ENCODE measurements at places on chromosomes 5 and 9. TPM values are rescaled to one million over a fixed set of nuclear protein-coding genes. Genes with fewer than 3 reads are reported as not detected.
A peak's percentile ranks its signal among the peaks of the same experiment; 100 is the strongest.

DNA sequence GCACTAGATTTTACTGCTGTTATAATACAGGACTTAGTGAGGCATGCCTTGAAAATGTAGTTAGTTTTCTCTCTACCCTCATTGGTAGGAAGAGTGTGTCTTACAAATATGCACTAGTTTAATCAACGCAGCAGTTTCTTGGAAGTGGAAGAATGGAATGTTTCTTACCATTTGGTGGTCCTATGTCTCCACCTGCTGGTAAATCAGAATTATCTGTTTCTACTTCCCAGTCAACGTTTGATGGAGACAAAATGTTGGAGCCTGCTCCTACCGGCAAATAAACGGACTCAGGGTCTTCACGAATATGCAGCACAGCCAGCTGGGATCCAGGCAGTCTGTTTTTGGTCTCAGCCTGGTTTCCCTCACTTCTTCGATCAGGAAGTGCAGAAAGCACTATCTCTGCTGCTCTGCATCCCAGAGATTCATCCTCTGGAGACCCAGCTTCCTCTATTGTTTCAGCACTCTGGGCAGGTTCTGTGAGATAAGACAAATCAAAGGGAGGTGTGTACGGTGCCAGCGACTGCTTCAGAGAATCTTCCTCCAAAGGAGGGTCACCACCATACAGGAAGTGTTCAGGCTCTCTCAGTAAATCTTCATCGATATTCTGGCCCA, 59.5 kb upstream of the PCA3 start:
- H3K27ac ChIP-seq, result no peak overlapping the region
- no peak for DNase-seq
- no peaks in the 10 kb centered on the region for H3K27me3 ChIP-seq
- H3K4me1 ChIP-seq, result no peaks in the 10 kb centered on the region
- H3K36me3 ChIP-seq, result no peaks in the 10 kb centered on the region

- H3K27ac ChIP-seq, result no peak overlapping the region
- H3K36me3 ChIP-seq, result no peaks in the 10 kb centered on the region
- H3K4me3 ChIP-seq, result no peak overlapping the region
- H3K27me3 ChIP-seq, result no peaks in the 10 kb centered on the region
- H3K4me1 ChIP-seq, result no peaks in the 10 kb centered on the region
- no peak for DNase-seq
Measured at GRCh38 chr9:134968011-134968822, 50.5 kb upstream of the FCN1 start.

- H3K36me3 ChIP-seq, result no peaks in the 10 kb centered on the region
- H3K4me1 ChIP-seq, result no peaks in the 10 kb centered on the region
- H3K4me3 ChIP-seq, result no peak overlapping the region
Measured at GRCh38 chr9:135100725-135101410, 13.4 kb downstream of the OLFM1 start.

GRCh38 chr9:35728041-35728971, 3.7 kb downstream of the TLN1 start:
- H3K4me1 ChIP-seq, result peaks cover 55% of the 10 kb centered on the region
- peak overlapping the region; percentile 95 for H3K27ac ChIP-seq

DNA sequence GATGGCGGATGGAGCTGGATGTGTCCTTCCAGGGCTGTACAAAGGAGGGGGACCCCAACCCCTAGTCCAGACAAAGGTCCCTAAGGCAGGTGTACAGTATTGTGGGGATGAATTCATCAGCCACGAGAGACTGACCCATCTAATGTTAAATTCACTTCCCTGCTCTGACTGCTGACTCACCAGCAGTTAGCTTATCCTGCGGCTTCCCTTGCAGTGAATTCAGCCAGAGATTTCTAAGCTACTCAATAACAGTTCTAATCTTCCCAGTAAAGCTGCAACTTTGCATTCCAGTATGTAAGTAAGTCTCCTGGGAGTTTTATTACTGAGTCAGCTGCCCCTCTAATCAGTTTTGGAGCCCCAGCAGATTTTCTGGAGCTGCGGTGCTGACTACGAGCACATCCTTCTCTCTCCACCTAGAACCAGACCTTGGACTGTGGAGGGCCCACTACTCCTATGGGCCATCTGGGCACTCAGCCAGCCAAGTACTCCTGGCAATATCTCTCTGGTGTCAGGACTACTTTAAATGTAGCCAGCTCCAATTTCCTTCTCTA, 16.1 kb downstream of the B4GALT1 start:
- no peak for DNase-seq
- peaks cover 18% of the 10 kb centered on the region for H3K4me1 ChIP-seq
- no peaks in the 10 kb centered on the region for H3K36me3 ChIP-seq
- H3K4me3 ChIP-seq, result no peak overlapping the region

GRCh38 chr5:140131967-140132409, 6.3 kb downstream of the IGIP start:
- H3K27me3 ChIP-seq, result no peaks in the 10 kb centered on the region
- H3K36me3 ChIP-seq, result no peaks in the 10 kb centered on the region
- DNase-seq, result no peak
- no peak overlapping the region for H3K4me3 ChIP-seq
- no peaks in the 10 kb centered on the region for H3K4me1 ChIP-seq

- no peak overlapping the region for H3K27ac ChIP-seq
- H3K36me3 ChIP-seq, result no peaks in the 10 kb centered on the region
- no peak overlapping the region for H3K4me3 ChIP-seq
- no peaks in the 10 kb centered on the region for H3K4me1 ChIP-seq
- DNase-seq, result no peak
- H3K27me3 ChIP-seq, result no peaks in the 10 kb centered on the region
Measured at GRCh38 chr5:55714339-55714738, 2.2 kb upstream of the SLC38A9 start.

- H3K36me3 ChIP-seq, result no peaks in the 10 kb centered on the region
- H3K4me1 ChIP-seq, result no peaks in the 10 kb centered on the region
- no peak overlapping the region for H3K4me3 ChIP-seq
- no peak for DNase-seq
Measured at GRCh38 chr9:98851730-98852459, 44.4 kb downstream of the GALNT12 start.

Gene LRRC8A
- 15.8 TPM for total RNA-seq

Gene MSX2
- not detected for total RNA-seq

Gene CAPSL
- total RNA-seq, result not detected

Gene GPR150
- 0.08 TPM for total RNA-seq

Gene POLR3G
- 1.2 TPM for total RNA-seq

All from liver (tissue), 10 donors.